ENCODE measurements at places on chromosomes 2 and 18.

DNA sequence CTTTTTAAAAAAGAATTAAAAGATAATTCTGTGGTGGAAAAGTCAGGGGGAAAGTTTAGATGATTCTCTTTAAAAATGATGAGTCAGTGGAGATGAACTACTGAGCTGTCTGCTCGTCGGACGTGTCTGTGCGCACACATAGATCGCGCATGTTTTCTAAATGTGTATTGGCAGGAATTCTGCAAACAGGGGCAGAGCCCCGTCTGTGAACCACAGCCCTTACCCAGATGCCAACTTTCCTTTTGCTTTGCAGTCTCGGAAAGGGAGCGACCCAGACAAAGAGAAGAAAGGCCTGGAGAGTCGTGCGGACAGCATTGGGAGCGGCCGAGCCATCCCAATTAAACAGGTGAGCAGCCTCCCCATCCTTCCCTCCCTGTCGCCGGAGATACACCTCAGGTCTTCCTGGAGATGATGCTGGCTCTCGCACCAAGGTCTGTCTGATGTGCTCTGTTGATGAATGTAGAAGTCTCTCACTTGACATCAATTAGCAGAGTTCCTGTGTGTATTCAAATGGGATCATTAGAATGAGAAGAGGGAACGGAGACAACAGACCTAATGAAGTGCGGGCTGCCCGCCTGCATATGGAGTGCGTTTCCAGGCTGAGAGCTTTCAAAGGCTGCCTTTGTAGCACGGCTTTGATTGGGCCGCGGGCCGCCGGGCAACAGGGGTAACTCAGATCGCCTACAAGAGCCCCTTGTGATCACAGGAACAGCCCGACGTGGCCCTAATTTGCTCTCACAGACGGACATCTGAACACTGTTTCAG is 313.3 kb downstream of the AGAP1 start:
- DNase-seq: no peak

- no peak for DNase-seq
Measured at GRCh38 chr2:91974401-91975129, 2896.7 kb upstream of the TEKT4 start.

GRCh38 chr2:150101947-150102346 is 385.5 kb downstream of the RND3 start:
- no peak for DNase-seq

DNA sequence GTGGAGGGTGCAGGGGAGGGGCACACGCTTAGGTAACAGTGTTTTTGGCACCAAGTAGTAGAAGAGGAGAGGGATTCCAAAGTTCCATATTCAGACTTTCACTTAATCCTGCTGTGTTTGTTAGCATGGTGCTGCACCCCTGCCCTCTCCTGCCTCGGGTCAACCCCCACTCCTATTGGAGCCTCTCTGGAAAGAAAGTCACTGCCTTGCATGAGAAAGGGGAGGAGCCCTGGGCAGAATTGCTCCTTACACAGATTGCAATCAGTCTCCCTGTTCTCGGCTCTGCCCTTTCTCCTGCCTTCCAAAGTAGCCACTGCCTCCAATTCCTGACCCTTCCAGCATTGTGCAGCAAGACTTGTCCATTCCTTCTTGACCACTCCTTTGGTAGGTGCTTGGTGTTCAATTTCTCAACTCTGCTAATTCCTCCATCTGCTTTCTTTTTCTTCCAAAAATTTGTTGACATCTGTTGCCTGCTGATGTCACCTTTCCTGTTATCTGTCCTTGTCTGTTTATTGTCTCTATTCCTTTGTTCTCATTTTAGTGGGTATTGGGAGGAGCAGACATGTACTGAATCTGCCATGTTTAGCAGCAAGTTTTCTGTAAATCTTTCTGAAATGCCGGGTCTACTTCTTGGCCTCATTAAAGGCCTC is 225.4 kb downstream of the LOXHD1 start:
- DNase-seq: no peak

GRCh38 chr2:169980001-169980400 is 152.7 kb downstream of the UBR3 start:
- DNase-seq: no peak

GRCh38 chr2:14051401-14051800 is 581.1 kb upstream of the LRATD1 start:
- no peak for DNase-seq

- no peak for DNase-seq
Measured at GRCh38 chr18:38966841-38967240, 1401.2 kb upstream of the CELF4 start.

DNA sequence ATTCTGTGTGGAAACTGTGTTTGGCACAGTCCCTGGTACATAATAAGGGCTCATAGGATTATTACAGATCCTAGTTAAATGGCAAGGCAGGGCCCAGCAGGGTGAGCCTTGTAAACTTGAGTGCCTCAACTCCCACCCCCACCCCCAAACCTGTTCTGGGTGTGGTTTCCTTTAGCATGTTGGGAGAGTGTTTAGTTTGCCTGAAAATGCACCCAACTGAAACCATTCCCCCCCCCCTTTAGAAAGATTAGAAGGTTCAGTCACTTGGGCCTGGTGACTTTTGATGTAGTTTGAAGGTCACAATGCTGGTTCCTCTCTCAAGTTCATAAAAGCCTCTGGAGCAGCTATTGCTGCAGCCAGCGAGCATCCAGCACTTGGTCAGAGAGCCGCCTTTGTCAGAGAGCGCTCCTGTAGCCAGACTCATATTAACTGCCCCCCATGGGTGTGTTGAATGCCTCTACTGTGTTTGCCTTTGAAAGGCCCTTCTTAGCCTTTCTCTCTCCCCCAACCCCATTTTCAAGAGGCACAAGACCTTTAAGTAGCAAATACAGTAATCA is 113.7 kb downstream of the SPTBN1 start:
- DNase-seq: no peak

DNA sequence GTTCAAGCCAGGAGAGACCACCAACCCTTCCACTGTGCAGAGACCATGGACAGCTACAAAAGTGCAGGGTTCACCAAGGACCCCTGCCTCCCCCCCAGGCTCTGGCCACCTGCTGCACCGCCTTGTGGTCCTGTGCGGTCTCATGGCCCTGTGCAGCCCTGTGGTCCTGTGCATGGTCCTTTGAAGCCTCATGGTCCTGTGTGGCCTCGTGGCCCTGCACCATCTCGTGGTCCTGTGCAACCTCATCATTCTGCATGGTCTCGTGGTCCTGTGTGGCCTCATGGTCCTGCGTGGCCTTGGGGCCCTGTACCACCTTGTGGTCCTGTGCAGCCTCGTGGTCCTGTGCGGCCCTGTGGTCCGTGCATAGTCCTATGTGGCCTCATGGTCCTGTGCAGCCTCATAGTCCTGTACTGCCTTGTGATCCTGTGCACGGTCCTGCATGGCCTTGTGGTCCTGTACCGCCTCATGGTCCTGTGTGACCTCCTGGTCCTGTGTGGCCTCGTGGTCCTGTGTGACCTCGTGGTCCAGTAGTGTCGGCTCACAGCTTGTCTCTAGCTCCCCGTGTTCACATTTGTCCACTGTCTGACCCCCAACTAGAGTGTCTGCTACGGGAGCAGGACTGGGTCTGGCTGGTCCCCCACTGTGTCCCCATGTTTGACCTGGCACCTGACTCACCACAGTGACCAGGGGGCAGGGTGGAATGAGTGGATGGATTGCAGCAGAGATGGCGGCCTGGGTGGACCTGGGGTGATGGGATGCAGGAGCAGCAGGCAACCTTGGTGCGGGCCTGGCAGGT is 20.0 kb upstream of the OTOS start:
- DNase-seq: no peak

DNA sequence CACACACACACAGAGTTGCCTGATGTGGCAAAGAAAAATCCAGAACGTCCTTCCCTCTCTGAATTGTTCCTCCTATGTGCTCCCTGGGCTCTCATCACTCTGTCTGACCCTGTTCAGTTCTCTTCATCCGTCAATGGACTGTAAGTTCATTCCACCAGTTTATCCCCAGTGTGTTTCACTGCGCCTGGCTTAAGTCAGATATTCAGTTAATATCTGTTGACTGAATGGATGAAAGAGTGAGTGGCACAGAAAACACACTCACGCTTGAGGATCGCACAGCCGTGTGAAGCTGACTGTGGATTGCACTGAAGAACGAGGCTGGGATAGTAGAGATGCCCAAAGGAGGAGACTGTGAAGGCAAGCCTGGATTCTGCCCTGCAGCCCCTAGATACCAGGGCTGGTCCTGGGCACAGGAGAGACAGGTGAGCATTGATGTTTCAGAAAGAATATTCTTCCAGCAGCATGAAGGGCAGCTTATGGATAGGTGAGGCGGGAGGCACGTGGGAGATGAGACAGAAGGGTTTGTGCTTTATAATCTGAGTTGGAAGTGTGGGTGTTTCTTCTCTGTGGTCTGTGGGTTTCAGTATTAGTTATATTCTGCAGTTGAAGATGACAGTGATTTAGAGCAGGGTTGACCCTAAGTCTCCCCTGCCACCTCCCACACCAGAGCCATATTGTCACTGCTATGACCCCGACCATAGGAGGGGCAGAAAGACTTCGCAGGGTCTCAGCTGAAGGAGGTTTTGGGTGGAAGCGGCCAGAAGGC is 129.9 kb downstream of the SOCS6 start:
- no peak for DNase-seq

- DNase-seq: no peak
Measured at GRCh38 chr2:216596980-216597509, 36.2 kb upstream of the IGFBP2 start.

DNA sequence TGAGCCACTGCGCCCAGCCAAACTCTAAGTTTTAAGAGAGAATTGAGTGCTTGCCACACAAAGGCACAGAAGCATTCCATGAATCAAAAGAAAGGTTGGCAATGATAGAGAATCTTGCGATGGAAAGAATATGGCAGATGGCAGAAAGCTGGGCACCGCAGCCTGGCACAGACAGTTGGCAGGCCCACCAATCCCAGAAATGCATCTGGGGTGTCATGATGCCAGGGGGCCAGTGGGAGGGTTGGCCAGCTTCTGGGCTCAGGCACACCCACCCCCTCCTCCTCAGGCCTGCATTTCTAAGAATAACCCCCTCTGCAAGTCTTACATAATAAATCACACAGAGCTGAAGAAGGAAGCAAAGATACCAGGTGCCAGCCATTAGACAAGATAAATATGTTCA is 19.6 kb downstream of the ZNF2 start:
- DNase-seq: no peak

DNA sequence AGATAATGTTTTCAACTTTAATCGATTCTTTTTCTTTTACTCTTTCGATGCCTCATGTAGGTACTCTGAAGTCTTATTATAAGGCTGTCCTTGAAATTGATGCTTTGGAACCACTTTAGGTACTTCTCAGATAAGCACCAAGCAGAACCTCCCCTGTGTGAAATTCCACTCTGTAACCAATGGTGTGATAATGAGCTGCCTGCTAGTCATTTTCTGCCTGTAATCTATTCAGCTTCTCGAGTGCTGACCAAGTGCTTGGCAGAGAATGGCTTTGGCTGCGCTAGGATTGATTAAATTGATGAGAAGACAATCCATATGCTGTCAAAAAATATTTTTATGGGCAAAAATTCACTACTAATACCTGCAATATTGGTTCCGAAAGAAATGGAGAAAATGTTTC is 132.1 kb upstream of the STON1 start:
- DNase-seq: no peak

DNA sequence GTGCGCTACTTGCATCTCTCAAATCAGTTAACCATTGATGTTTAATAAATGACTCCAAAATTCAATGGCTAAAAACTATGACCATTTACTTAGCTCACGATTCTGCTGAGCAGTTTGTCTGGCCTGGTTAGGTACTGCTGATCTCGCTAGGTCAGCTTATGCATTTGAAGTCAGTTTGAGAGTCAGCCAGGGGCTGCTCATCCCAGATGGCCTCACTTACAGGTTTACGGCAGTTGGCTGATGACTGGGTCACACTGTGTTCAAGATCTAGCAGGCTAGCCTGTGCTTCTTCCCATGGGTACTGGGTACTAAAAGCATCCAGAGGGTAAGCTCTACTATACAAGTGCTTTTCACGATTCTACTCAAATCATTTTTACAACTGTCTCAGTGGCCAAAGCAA is 122.1 kb downstream of the DLGAP1 start:
- DNase-seq: no peak

- DNase-seq: no peak
Measured at GRCh38 chr2:23385748-23386338, 864 bp downstream of the KLHL29 start.

- no peak for DNase-seq
Measured at GRCh38 chr2:237411683-237412423, 2.1 kb downstream of the COL6A3 start.

GRCh38 chr2:64233376-64233922 is 89.2 kb upstream of the PELI1 start:
- no peak for DNase-seq

DNA sequence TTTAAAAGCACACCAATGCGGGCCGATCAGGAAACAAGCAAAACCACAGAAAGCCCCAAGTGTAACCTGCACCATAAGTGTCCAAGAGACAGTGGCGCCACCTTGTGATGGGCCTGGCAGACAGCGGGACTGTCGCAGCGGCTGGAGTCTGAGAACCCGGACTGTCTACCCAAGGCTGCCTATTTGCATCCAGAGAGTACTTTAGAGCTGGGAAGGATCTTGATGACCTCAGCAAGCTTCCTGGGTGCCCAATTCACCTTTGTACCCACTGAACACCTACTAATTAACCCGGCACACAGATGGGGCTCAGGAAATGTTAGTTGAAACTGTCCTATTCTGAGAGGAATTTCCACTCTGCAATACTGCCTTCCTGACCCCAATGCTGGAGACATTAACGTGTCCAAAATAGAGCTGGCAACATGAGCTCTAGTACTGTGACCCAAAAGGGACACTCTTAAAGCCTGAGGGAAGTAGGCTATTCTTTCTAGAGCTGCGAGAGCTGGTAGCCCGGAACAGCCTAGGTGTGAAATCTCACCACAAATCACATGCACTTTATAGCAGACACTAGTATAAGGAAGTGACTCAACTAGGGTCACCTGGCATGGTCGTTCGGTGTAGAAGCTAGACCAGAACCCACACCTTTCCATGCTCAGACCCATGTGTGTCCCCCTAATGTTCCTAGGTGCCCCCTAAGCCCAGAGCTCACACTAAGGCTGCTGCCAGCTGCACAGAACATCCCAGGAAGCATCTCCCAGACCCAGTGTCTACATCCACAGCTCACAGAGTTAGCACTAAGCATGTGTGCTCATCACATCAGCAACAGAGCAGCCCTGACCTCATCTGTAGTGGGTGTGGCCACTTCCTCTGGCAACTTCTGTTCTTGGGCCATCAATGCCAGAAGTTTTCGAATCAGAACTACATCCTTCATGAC is 25.4 kb downstream of the POLR1A start:
- DNase-seq: no peak

DNA sequence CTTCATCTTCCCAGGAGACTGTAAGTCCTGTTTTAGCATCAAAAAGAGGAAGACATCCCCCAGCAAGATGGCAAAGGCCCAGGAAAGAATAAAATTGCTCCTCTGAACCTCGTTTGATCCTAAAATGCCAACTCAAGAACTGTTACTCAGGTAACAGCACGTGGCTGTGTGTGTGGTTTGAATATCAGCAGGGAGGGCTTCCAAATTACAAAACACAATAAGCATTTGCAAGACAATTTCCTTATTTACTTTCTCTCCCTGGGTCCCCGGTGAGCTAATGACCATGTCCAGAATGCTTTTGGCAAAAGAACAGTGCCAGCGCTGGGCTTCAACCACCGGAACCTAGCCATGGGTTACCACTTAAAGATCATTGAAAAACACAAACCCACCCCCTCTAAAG is 163.6 kb downstream of the C1D start:
- DNase-seq: no peak

All from brain pericyte (primary cell).